ENCODE measurements at places on chromosomes 13 and 19. TPM values are rescaled to one million over a fixed set of nuclear protein-coding genes. Genes with fewer than 3 reads are reported as not detected.

DNA sequence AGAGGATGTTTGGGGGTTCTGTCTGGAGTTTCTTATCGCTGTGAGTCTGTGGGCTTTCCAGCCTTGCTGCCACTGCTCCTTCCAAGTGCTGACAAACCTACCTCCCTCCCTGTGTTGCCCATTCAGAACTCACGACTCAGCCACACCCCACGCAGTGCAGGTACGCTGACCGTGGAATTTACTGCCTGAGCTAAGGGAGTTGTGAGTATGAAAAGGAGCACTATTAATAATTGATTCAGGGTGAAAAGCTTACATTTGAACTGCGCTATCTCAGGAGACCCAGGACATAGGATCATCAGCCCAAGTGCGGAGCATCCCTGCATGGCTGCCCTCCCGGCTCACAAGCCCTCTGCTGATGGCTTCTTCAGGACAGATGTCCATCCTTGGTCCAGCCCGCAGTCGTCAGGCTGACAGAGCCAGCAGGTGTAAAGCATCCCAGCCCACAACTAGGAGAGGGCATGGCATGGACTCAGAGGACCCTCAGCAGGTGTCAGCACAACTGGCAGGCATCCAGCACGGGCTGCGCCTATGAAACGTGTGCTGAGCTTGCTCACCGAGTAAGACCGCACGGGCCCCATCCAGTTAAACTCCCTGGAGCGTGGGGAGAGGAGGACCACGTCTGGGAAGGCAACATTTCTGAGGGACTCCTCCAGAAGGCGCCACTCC is 244.0 kb downstream of the COL4A1 start:
- DNase-seq, result no peak

- DNase-seq, result no peak
Measured at GRCh38 chr13:33438918-33439317, 153.4 kb upstream of the STARD13 start.

- DNase-seq, result no peak
Measured at GRCh38 chr19:29690842-29691241, 24.2 kb downstream of the C19orf12 start.

Gene FUT2
- 3.5 TPM for polyA plus RNA-seq

Gene NAT14
- polyA plus RNA-seq, result 36.8 TPM
